ENCODE measurements at places on chromosomes 5 and 9.

DNA sequence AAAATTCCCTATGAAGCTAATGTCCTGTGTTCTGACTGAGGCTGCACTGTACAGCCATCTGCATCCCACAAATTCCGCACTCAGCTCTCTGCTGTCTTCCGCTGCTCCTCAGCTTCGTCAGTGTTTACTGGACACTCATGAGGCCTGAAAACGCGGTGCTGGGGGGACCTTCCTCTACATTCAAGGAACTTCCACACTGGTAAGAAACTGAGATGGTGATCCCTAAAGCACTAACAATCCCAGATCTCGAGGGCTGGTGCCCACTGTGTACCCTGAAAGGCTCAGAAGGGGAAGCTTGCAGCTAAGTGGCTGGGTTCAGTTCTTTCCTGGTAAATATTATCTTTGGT, 117.9 kb downstream of the NRG2 start:
- no peak for DNase-seq

- DNase-seq, result no peak
Observed at GRCh38 chr5:33432656-33433055, 8.1 kb upstream of the TARS1 start.

GRCh38 chr9:19286634-19287188, 56.2 kb downstream of the DENND4C start:
- DNase-seq, result no peak

DNA sequence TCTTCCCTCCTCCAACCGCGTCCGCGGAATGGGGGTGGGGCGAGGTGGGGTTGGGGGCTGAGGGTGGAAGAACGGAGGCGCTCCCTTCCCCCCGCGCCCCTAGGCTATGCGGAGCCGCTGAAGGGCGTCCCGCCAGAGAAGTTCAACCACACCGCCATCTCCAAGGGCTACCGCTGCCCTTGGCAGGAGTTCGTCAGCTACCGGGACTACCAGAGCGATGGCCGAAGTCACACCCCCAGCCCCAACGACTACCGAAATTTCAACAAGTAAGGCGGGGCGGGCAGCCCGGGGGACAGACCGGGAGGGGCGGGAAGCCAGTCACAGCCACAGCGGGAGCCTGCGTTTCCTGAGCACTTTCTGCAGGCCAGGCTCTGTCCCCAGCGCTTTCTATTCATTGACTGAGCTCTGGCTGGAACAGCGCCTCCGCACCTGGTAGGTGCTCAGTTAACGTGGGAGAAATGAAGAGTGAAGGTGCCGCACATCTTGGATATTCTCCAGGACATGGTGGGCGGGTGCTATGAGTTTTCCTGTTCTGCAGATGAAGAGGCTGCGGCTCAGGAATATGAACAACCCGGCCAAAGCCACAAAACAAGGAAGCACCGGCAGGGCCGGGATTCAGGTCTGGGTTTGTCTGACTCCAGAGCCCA, 11.3 kb downstream of the MYOZ3 start:
- DNase-seq, result peak; percentile 40

GRCh38 chr5:145189746-145190145, 645.4 kb downstream of the PRELID2 start:
- no peak for DNase-seq

GRCh38 chr5:1293416-1294205, 1.3 kb downstream of the TERT start:
- DNase-seq, result peak; percentile 16

- DNase-seq, result no peak
Observed at GRCh38 chr9:127611603-127611898, 526 bp upstream of the STXBP1 start.

All from activated T-cell treated with anti-CD3 and anti-CD28 coated beads, Interleukin-2, amount 50 U/mL, for 1 hour (primary cell).